CD4-positive, alpha-beta T cell treated with Interleukin-4 for 1 hour (primary cell): ENCODE measurements at places on chromosomes 12 and 14.

GRCh38 chr14:65431951-65432350 is 19.4 kb downstream of the FUT8 start:
- DNase-seq = no peak

- DNase-seq = no peak
Observed at GRCh38 chr12:124851342-124851741, 12.3 kb downstream of the SCARB1 start.

- no peak for DNase-seq
Observed at GRCh38 chr12:132545955-132546354, 56.0 kb downstream of the FBRSL1 start.

GRCh38 chr12:99157946-99158345 is 489.6 kb upstream of the GARIN6 start:
- DNase-seq = no peak

DNA sequence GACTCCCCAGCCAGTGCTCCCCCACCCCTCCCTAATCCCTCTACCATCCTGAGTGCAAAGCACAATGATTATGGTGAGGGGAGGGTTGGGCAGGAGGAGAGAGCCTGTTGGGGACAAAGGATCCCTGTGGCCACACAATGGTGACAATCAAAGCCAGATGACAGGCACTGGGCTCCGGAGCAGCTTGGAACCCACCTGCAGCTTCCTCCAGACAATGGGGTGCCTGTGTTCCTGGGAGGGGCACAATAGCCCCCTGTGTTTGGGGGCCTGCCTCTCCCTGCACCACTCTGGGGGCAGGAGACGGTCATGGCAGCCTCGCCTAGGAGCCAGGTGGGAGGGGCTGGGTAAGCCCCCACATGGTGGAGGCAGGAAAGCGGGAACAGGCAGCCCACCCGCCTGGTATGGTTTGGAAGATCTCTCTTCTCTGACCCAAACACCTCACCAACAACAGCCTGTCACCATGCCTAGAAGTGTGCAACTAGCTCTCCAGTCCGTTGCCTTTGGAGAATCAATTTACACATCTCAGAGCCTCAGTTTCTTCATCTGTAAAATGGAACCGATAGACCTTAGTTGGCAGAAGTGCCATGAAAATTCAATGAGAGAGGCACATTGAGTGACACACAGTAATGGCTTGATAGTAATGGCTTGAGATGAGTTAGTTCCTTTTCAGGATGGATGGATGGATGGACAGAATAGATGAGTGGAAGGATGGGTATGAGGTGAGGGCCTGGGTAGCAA is 53.0 kb downstream of the MVK start:
- DNase-seq = no peak

GRCh38 chr12:121095544-121096198 is 37.0 kb upstream of the P2RX7 start:
- DNase-seq = peak; percentile 83

GRCh38 chr12:105948331-105948730 is 190.4 kb downstream of the NUAK1 start:
- DNase-seq = no peak

- no peak for DNase-seq
Observed at GRCh38 chr12:31234955-31235867, 90.7 kb downstream of the SINHCAF start.

GRCh38 chr14:32430326-32430725 is 101.2 kb downstream of the AKAP6 start:
- DNase-seq = no peak

DNA sequence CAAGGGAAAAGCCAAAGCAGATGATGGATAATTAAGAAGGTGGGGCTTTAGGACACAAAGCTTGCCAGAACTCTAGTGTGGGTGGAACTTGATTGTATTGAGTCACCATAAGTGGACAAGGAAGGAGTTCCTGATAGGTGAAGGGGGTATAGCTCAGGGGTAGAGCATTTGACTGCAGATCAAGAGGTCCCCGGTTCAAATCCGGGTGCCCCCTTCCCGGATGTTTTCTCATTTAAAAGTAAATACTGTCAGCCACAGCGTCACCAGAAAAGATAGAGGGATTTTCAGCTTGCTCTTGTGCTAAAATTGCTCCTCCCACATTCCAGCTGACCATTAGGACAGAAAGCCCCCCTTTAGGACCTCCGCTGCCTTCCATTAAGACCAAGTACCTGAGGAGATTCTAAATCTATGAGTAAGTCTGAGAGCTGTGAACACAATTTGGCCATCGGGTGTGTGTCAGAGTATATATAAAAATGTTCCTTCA is 36.6 kb downstream of the DCAF4 start:
- no peak for DNase-seq

GRCh38 chr12:19030603-19031002 is 98.9 kb upstream of the PLEKHA5 start:
- DNase-seq = no peak

DNA sequence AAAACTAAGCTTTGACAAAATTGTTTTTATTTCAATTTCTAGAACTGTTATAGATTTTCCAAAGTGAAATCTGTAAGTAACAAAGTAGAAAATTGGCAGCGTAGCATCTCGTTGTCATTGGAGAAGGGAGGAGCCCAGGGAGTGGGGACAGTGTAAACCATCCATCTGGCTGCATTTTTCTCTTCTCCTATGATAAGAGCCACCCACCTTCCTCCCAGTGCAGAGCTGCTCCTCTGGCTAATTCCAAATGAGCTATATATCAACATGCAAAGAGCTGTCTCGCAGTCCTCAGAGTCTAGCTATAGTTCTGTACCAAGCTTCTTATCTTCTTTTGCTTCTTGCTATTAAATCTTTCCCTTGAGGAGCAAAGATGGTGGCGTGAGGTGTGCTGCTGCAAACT is 56.6 kb downstream of the SCN8A start:
- no peak for DNase-seq

- no peak for DNase-seq
Observed at GRCh38 chr14:26486922-26487321, 110.9 kb downstream of the NOVA1 start.

DNA sequence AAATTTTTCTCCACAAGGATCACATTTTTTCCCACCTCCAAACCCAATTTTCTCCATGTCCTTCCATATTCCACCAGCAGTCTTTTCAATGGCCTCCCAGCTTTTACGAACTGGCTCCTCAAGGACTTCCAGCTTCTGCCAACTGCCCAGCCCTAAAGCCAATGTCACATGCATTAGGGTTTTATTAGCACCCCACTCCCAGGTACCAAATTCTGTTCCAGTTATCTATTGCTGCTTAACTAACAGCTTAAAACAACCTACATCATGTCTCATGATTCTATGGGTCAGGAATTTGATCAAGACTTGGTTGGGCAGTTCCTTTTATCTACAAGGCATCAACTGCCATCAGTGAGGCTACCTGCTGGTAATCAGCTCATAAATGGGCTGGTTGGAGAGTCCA is 151.3 kb downstream of the SPTSSA start:
- no peak for DNase-seq

DNA sequence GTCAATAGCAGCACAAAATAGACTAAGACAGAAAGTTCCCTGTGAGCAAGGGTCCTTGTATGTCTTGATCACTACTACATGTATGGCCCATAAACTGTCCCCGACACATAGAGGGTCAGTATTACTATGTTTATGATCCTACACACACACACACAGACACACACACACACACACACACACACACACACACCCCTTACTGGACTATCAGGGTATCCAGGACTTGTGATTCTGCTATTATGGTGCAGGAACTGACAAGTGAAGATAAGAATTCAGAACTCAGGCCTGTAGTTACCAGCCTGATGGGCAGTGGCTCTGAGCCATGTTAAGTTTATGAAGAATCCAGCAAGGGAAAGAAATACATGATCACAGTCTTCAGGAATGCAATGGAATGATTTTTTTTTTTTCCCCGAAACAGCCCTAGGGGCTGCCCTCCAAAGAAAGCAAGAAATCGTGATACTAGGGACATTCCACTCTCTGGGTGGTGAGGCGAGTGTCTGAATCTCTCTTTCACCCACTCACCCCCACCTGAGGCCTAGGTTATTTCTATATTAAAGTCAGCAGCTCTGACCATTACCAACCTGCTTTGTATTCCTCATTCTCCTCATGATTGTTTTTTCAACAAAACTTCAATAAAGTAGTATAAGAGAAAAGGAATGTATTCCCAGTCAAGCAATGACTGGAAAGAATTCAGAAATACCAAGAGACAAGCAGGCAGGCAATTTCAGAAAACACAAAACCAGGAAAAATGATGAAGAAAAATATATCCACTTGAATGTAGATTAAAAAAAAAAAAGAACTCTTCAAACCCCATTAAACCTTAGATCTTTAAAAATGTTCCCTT is 105.8 kb downstream of the AVPR1A start:
- DNase-seq = no peak

DNA sequence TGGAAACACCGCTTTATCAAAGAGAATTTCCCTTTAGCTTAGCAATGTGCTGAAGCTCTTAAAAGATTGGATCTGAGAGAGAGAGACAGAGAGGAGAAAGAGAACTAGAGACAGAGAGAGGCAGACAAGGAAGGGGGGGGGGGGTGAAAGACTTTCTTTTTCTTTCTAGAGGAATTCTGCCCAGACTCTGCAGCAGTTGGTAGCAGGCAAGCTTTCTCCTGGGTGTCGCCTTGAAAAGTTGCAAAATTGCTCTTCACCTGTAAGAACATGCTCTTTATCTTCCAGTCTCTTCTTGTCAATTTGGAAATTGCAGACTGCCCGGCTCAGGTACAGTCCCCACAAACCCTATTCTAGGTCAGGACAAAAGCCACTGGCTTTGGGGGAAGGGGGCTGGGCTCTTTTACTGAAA is 2.9 kb upstream of the OTX2 start:
- DNase-seq = no peak

GRCh38 chr12:112808156-112808555 is 16.6 kb downstream of the RPH3A start:
- no peak for DNase-seq

GRCh38 chr12:105835580-105836241 is 303.0 kb downstream of the NUAK1 start:
- DNase-seq = no peak

DNA sequence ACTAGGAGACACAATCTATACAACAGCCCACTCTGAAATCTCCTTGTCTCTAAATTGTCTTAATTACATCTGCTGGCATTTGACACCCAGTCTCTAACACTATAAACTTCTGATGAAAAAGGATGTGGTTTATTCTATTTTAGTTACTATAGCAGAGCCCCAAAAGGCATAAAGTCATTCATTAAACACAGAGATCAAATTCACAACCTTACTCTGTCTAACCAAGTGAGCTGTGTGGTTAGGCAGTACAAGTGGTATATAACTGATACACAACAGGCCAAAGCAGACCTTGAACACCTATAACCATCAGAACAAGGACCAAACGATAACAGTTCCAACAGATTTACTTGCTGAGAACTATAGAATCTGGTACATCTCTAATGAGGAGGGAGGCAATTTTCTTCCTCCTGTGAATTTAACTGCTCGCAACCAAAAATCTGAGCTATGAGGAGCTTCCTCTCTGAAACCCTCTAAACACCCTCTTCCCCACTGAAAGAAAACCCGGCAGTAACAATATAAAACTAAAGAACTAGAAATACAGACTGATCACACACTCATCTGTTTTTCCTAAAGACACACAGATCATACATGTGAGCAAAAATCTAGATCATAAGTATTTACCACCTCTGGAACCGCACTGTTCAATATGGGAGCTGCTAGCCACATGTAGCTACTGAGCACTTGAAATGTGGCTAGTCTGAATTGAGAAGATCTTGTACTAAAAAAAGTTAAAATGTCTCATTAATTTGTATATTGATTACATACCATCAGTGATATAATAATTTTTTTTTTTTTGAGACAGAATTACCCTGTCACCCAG is 17.7 kb downstream of the SPPL3 start:
- no peak for DNase-seq

DNA sequence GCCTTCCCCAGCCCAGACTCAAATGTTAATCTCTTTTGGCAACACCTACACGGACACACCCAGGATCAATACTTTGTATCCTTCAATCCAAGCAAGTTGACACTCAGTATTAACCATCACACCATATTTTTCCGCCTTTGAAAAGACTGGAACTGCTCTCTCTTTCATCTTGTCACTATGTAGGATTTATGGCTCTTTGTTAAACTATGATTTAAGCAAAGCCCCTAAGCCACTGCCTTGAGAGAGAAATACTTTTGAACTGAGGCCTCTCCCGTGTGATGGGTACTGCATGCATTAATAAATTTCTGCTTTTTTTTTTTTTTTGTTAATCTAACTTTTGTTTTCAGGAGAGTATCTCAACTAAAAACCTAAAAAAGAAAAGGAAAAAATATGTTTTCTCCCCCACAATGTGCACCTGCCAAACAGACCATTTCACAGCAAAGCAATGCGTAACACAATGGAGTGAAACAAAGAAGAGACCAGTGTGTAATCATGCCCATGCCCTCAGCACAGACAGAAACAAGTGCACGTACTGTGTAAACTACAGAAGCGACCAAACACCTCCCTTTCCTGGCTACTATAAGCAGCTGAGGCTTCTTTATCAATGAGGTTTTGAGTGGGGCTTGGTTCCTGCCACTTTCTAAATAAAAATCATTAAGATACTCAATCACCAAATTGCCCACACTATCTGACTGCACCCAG is 28.3 kb upstream of the ETFBKMT start:
- no peak for DNase-seq

GRCh38 chr14:99258341-99258861 is 13.6 kb downstream of the BCL11B start:
- peak; percentile 21 for DNase-seq

DNA sequence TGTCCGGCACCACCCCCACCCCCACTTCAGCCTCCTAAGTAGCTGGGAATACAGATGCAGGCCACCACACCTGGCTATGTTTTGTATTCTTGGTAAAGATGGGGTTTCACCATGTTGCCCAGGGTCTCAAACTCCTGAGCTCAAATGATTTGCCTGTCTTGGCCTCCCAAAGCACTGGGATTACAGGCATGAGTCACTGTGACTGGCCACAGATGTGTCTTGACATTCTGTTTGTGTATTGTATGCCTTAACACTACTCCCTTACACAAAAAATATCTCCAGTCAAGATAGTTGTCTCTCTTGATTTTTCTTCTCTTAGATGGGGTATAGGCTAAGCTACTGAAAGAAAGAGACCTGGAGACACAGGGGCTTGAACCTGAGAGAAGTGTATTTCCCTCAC is 17.6 kb downstream of the CLEC14A start:
- no peak for DNase-seq

GRCh38 chr12:96164951-96165811 is 29.0 kb upstream of the ELK3 start:
- no peak for DNase-seq

- no peak for DNase-seq
Observed at GRCh38 chr12:85733984-85734383, 102.2 kb downstream of the RASSF9 start.

- DNase-seq = no peak
Observed at GRCh38 chr12:75439048-75439447, 41.5 kb upstream of the GLIPR1 start.

- no peak for DNase-seq
Observed at GRCh38 chr14:24068711-24069410, 2.5 kb upstream of the CPNE6 start.

- DNase-seq = no peak
Observed at GRCh38 chr14:95609398-95609990, 74.6 kb downstream of the GLRX5 start.

DNA sequence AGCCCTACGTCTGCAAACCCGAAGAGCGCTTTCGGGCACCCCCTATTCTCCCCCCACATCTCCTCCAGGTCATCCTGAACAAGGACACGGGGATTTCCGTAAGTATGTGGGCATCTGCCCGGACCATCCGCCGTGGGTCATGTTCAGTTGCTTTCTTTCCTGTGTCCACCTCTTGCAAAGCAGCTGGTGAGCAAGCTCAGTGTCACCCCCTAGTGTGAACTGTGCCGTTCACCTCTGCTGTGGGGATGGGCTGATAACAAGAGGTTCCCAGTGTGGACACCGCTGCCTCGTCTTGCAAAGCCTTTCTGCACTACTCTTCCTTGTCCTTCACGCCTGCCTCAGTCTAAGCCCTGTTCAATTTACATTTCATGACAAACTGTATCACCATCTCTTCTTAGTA is 8.6 kb downstream of the PRKAB1 start:
- no peak for DNase-seq
